ENCODE measurements at places on chromosomes 3 and 15.

- no peak for DNase-seq
Measured at GRCh38 chr15:89205991-89206585, 15.3 kb downstream of the RLBP1 start.

DNA sequence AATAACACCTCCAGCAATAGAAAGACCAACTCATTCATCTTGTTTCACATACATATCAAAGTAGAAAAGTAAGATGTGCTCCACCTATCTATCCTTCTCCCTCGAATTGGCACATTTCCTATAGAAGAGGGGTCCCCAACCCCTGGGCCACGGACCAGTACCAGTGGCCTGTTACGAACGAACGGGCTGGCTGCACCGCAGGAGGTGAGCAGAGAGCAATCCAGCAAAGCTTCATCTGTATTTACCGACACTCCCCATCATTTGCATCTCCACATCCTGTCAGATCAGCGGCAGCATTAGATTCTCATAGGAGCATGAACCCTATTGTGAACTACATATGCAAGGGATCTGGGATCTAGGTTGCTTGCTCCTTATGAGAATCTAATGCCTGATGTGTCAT is 95.0 kb upstream of the CGNL1 start:
- DNase-seq = peak; percentile 88

GRCh38 chr3:138445236-138445635 is 10.8 kb downstream of the ESYT3 start:
- no peak for DNase-seq

GRCh38 chr3:195889870-195890295 is 18.5 kb downstream of the TNK2 start:
- DNase-seq = no peak

GRCh38 chr3:127410137-127410488 is 122.3 kb upstream of the PRR20G start:
- no peak for DNase-seq

DNA sequence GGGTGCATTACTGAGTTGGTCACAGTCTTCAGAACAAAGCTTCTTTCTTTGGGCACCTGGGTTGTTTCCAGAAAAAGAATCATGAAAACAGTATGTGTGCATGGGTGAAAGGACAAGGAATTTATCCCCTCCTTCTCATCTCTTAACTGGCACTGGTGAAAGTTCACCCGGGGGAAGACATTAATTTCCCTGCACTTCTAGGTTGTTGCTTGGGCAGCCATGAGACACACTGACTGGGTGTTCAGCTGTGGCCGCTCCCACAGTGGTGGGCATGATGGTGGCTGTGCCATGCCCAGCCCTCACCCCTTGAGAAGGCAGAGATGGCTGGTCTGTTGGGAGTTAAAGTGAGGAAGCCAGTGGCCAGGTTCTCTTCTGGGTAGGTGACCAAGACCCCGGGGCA is 16.6 kb upstream of the KY start:
- DNase-seq = no peak

DNA sequence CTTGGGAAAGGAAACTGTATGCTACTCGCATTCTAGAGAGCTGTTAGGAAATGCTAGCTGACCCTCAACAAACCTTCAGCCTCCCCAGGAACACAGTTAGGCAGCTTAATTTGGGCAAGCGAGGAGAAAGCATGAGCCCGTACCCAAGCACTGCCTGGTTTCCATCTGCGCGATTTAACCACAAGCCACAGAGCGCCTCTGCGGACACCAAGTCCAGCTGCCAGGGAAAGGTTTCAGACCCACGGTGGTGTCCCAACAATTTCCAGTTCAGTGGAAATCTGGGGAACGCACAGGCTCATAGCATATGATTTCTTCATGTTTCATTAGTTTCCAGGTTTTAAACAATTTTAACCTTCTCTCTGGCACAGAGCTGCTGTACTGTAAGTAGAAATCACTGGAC is 617.6 kb downstream of the FHIT start:
- no peak for DNase-seq

DNA sequence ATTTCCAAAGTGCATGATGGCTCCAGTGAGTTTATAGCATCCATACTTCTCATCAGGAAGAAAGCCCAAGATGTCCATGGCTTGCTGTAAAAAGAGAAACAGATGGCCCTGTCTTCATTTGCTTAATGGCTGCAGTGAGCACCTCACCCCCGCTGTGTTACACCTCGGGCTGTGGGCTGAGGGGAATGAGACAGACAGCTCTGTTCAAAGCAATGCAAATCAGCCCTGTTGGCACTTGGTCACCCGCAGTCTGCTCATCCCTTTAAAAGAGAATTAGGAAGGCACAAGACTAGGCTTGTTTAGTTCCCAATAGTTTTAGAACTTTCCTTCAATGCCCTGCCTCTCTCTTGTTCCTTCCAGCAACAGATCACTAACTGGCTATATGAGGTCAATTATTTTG is 25.2 kb downstream of the MYH15 start:
- DNase-seq = peak; percentile 30

DNA sequence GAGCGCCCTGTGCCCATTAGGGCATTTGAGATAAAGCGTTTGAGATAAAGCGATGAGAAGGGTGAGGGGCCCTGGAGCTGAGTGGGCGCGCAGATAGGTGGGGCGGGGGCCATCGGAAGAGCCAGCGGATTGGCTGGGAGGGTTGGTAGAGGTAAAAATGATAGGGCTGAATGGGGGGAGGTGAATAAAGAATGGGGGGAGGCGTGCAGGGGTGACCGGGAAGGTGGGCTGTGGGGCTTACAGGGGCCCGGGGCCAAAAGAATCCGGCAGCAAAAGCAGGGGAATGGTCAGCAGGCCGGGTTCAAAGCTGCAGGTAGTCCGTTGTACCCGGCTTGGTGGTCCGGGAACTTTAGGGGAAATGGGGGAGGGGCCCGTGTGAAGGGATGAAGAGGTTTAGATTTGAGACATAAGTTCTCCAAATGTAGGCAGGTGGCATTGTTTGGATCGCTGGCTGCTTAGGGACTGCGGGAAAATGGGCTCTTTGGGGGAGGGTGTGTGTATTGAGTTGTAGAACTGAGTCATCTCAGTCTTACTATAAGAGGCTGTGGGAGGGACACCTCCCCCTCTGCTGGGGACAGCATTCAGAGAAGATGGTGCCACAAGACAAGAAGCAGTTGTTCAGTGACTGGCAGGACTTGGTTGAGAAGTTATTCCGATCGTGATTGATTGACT is 610 bp downstream of the ARID3B start:
- DNase-seq = no peak

DNA sequence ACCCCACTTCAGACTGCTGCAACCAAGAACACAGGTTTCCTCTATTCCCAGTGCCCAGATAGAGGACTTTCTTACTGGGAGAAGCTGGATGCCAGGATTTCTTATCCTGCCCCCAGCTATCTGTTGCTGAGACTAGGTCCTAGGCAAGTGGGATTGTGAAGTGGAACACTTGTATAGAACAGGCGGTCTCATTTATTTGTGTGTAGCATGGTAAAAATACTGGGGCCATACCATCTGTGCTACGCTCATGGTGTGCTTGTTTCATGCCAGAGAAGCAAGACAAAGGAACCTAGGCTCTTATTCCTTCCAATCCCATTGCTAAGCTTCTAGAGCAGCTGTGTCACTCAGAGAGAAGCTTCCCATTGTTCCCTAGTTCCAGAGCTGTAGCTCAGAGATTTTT is 191.5 kb upstream of the EPHA6 start:
- DNase-seq = no peak

DNA sequence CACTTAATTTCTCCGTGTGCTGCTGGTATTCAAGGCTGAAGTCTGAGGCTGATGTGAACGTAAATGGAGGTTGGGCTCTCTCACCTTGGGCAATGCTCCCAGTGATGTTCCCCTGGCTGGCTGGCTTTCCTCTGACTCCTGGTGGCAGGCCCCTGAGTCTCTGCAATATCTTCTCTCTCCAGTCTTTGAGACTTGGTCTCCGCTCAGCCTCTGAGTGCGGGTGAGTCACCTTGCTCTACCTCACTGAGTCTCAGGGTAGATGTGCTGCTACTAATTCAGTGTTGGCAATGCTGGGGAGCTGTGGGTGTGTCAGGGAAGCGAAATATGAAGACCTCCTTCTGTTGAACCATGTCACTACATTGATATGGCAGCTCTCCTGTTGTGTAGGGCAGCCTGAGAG is 31.3 kb upstream of the TRIM59 start:
- no peak for DNase-seq

DNA sequence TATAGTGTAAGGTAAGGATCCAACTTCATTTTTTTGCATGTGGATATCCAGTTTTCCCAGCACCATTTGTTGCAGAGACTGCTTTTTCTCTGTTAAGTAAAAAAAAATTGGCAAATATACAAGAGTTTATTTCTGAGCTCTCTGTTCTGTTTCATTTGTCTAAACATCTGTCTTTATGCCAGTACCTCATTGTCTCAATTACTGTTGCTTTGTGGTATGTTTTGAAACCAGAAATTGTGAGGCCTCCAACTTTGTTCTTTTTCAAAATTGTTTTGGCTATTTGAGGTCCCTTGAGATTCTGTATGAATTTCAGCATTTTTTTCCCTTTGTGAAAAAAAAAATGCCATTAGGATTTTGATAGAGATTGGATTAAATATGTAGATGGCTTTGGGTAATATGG is 150.5 kb downstream of the MINAR1 start:
- DNase-seq = no peak

DNA sequence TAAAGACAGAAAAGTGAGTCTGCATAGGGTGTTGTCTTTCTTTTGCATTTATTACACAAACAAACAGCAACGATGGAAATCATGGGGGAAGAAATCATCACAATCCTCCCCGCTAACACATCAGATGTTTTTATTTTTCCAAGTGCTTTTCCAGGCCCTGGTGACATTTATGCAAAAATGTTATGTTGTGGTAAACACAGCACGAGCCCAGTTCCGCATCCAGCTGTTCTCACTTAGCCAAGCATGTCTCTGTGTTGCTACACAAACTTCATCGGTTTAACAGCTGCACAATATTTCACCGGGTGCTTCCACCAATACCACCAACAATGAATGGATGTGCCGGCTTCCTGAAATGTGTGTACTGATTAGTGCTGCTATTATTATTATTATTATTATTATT is 53.7 kb upstream of the ABHD17C start:
- DNase-seq = no peak

GRCh38 chr3:29823233-29823632 is 542.4 kb downstream of the RBMS3 start:
- DNase-seq = no peak

DNA sequence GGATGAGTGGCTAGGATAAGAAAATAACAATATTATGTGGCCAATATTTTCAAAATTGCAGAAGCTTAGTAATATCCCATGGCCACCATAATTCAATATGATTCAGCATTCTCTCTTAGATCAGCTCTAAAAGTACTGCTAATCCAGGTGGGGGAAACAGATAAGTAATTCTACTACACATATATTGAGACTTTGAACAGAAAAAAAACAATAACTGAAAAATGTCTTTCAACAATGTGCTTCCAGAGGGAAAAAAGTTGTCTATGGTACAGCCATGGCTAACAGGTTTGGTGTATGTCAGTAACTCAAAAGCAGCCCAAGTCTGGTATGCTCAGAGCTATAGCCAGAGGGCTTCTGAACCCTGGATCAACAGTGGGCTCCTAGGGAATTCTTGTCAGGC is 42.4 kb upstream of the PPIB start:
- no peak for DNase-seq

DNA sequence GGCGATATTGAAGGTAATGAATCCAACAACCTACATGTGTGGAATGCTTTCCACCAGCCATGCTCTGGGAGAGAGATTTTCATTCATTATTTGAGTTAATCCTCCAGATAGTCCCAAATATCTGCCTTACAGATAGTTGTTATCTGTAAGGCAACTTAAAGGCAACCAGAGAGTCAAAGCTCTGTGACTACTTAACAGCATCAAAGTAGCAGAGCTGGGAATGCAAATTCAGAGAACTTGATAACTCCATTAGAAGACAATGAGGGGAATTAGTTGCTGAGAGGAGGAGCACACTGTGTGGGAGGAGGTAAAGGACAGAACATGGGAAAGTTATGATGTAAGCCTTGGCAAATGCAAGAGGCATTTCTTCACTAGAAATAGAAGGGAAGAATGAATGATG is 10.5 kb upstream of the CRBN start:
- DNase-seq = no peak

- DNase-seq = peak; percentile 96
Measured at GRCh38 chr15:69782809-69783208, 314.9 kb downstream of the TLE3 start.

GRCh38 chr3:146115619-146116018 is 45.4 kb downstream of the PLOD2 start:
- DNase-seq = no peak

DNA sequence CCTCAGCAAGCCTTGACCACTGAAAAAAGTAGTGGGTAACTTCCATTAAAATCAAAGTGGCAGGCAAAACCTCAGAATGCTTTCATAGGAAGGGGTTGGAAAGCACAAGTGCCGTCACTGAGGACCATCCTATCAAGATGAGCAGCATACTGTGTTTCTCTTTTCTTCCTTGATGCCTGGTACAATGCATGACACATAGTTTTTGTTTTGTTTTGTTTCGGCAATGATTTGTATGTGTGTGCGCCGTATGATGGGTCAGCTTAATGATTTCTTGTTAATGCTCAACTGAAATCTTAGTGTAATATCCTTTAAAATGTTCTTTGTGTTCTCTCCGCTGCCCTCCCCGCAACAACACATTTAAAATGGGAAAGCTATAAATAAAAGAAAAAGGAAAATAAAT is 476.4 kb upstream of the KCNMB2 start:
- DNase-seq = no peak
